ENCODE measurements at places on chromosomes 5 and 9.

DNA sequence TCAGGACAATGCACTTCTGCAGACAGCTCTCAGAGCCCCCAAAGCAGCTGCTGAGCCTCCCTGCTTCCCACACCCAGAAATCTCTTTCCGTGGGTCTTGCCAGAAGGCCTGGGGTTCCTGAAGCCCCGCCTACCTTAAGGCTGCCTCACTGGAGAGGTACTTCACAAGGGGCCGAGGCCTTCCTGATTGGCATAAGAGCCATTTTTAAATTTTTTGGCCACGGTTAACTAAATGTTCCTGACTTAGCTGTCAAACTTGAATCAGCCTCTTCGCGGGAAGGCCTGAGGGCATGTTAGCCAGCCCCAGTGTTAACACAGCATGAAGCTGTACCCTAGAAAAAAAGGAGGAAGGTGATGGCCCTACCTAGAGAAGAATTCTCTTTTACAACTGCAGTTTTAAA is 20.7 kb upstream of the EPB41L4B start:
- DNase-seq: no peak

DNA sequence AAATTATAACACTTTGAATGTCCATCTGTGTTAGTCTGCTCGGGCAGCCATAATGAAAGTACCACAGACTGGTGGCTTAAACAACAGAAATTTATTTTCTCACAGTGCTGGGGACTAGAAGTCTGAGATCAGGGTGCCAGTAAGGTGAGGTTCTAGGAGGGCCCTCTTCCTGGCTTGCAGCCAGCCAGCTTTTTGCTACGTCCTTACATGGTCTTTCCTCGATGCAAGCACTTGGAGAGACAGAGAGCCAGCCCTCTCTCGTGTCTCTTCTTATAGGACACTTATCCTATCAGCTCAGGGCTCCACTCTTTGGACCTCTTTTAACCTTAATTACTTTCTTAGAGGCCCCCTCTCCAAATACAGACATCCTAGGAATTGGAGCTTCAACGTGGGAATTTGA is 351.8 kb downstream of the SPOCK1 start:
- no peak for DNase-seq

DNA sequence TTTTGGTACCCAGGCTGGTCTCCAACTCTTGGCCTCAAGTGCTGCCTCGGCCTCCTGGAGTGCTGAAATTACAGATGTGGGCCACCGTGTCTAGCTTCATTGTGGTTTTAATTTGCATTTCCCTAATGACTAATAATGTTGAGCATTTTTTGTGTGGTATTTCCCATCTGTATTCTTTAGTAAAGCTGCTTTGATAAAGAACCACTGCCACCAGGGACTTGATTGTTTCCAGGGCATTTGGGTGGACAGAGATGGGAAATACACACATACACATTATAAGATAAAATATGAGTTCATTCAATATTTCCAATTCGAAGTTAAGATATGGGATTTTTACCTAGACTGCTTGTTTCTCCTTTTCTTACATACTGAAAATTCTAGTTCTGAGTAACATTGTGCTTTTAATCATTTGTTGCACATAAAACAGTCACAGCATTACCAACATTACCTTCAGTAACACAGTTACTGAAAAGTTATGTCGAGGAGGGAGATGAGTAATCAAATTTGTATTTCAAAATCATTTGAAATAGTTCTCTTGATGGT is 28.9 kb downstream of the HABP4 start:
- no peak for DNase-seq

- DNase-seq: no peak
These were observed 132.0 kb downstream of the CEMIP2 start for GRCh38 chr9:71636143-71636839.

- DNase-seq: no peak
These were observed 102.6 kb downstream of the PDE4D start for GRCh38 chr5:59790776-59791475.

- no peak for DNase-seq
These were observed 29.9 kb downstream of the ACSL6 start for GRCh38 chr5:131981516-131981915.

- DNase-seq: no peak
These were observed 52.4 kb downstream of the SMIM23 start for GRCh38 chr5:171838066-171838465.

GRCh38 chr9:101359679-101360078 is 25.1 kb downstream of the BAAT start:
- DNase-seq: no peak

DNA sequence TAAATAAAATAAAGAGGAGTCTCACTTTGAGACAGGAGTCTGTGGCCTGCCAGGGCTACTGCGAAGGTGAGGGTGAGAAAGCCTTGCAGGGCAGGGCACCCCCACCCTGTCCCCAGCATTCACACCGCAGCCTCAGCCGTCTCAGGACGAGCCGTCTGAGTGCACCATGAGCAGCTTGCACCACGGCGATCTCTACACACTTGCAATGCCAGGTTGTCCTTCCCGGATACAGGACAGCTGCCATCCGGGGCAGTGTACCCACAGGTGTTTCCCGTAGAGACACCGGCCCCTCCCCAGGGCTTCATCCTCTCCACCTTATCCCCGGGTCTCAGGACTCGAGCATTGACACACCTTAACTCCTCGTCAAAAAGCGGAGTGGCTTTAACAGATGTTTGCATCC is 43.3 kb downstream of the IRX2 start:
- no peak for DNase-seq

GRCh38 chr9:109477258-109478050 is 20.7 kb downstream of the PTPN3 start:
- DNase-seq: no peak

DNA sequence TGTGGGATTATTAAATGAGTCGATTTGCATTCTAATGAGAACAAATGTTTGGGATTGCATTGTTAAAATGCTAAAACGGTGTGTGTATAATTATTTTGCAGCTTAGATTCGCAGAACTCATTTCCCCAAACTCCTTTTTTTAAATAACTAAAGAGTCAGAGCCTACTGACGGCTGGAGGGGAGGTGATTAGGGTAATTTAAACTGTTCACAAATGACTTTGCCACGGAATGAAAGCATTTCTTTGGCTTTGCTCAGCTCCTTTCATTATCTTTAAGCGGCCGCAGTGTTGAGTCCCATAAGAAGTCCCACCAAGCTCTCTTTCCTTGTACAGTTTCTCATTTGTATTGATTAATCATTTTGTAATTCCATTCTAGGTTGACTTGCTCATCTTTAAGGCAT is 1632.8 kb downstream of the MAT2B start:
- no peak for DNase-seq

DNA sequence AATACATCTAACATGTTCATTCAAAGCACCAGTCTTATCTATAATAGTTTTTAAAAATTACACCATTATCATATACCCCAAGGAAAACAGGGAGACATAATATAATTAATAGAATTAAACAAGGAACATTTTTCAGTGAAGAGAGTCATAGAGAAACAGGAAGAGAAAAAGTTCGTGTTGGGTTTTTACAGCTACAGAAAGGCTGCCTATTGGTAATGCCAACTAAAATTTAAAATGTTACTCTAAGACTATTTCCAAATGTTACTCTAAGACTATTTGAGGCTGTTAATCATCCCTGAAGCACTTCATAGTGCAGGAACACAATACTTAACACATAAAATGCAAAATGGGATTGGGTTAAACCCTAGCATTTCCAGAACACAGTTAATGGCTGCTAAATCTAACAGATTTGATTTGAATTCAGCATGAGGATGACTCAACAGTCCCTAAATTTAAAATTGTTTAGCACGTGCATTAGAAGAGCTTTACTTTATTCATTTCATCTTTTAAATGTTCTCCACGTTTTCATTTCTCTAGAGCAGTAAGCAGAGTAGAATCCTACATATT is 54.5 kb downstream of the OXCT1 start:
- no peak for DNase-seq

GRCh38 chr5:41918105-41918504 is 7.0 kb upstream of the FBXO4 start:
- DNase-seq: no peak

- no peak for DNase-seq
These were observed 485.3 kb downstream of the CDH9 start for GRCh38 chr5:26553079-26553478.

GRCh38 chr5:116441223-116441622 is 133.4 kb downstream of the SEMA6A start:
- DNase-seq: no peak

DNA sequence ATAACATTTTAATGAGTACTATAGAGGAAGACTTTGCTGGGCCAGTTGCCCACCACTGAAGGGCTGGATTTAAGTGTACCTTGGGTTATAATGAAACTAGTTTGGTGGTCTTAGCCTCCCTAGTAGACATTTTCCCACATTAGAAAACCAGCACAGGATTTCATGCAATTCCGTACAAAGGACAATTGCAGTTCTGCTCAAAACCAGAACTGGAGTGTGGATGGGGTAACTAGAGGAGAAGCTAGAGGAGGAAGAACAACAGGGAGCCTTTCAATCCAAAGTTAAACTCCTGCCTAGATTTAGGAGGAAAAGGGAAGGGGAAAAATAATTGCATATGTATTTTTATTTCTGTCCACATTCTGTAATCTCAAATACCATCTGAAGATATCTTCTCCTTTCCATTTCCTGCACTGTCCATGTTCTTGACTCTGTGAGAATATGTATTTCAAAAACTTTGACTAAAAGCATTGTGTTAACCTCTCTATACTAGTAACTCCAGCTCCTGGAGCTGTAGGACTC is 97.5 kb upstream of the SSBP2 start:
- DNase-seq: no peak

GRCh38 chr5:81608976-81609375 is 141.9 kb downstream of the SSBP2 start:
- DNase-seq: no peak

DNA sequence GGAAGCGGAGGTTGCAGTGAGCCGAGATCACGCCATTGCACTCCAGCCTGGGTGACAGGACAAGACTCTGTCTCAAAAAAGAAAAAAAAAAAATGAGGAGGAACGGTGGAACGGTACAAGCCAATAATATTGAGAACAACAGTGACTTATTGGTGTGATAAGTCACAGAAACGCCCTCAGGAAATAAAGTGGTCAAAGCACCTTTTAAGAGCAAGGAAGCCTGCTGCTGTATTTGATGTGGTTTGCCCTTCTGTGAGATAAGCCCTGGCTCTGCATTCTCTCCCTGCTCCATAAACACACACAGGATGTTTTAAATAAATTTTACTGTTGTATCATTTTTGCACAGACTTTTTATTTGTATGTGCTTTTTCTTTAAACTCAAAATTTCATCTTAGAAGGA is 269.9 kb upstream of the MSX2 start:
- DNase-seq: no peak

GRCh38 chr9:134661299-134661698 is 19.7 kb downstream of the COL5A1 start:
- no peak for DNase-seq

GRCh38 chr5:140114341-140115185 is 654 bp downstream of the PURA start:
- DNase-seq: peak; percentile 66

GRCh38 chr5:1108865-1109174 is 3.0 kb downstream of the SLC12A7 start:
- no peak for DNase-seq

All from CD8-positive, alpha-beta T cell (primary cell).